ENCODE measurements at places on chromosomes 16 and 17.

DNA sequence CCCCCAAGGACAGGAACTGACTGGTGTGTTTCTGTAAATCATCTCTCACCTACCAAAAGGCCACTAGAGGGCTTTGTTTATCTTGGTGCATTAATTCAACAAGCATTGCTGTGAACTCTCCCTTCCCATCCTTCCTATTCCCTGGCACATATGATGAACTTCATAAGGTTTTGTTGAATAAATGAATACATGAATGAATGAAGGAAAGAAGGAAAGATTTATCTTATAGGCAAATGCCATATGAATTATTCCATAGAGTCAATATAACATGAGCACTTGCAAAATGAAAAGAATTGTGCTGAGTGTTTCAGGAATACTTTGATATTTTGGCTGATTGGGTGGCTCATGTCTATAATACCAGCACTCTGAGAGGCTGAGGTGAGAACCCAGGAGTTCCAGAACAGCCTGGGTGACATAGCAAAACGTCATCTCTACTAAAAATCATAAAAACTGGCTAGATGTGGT lies 4.3 kb downstream of the SPDYE4 start:
- DNase-seq, result no peak

GRCh38 chr17:9676820-9677310 lies 31.5 kb downstream of the USP43 start:
- no peak for DNase-seq

DNA sequence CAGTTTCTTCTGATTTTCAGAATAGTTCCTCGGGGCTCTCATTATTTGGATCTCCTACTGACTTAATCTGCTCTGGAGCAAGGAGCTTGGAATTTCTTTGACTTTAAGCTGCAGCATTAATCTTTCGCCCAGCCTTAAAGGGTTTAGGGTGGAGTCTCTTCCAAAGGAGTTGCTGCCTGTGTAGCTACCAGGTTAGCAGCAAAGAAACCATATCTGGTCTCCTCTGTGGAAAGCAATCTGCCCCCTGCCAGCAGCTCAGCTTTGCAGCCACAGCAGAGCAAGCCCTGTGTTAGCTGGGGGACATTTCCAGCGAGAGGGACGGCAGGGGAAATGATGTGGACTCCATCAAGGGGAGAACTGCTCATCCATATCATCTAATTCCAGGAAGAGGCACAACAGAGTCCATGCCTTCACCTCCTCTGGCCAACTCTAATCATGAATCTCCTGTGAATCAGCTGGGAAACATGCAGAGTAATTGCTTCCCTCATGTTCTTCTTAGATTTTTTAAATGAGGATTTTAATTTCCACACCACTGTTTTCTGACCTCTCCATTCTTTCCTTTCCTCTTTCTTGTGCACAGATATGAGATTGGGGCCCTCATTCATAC lies 827.6 kb upstream of the CA10 start:
- DNase-seq, result no peak

- DNase-seq, result no peak
Observed at GRCh38 chr16:67277294-67277998, 1.9 kb upstream of the PLEKHG4 start.

- no peak for DNase-seq
Observed at GRCh38 chr17:8965394-8966168, at the start of gene PIK3R5. PIK3R5 (minus strand) TSS chr17:8965707; CDS start chr17:8911494, 54,213 bp downstream.
